ENCODE measurements at places on chromosomes 12 and 14.

DNA sequence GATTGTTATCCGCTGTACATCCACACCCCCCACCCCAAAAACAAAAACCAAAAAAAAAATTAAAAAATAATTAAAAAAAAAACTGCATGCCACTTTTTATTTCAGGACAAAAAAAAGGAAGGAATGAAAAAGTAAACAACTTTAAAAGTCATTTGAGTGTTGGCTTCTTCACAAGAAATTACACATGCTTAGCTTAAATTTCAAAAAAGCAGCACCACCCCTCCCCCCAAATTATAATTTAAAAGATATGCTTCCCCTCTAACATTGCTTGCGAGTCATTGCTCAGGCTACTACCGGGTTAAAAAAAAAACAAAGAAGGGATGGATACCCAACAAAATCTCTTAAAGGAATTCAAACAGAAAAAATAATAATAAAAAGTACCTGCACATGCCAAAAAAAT is 98.5 kb downstream of the BCL11B start:
- no peak for DNase-seq

- DNase-seq: no peak
Measured at GRCh38 chr12:54017027-54017788, 8.4 kb downstream of the HOXC8 start.

DNA sequence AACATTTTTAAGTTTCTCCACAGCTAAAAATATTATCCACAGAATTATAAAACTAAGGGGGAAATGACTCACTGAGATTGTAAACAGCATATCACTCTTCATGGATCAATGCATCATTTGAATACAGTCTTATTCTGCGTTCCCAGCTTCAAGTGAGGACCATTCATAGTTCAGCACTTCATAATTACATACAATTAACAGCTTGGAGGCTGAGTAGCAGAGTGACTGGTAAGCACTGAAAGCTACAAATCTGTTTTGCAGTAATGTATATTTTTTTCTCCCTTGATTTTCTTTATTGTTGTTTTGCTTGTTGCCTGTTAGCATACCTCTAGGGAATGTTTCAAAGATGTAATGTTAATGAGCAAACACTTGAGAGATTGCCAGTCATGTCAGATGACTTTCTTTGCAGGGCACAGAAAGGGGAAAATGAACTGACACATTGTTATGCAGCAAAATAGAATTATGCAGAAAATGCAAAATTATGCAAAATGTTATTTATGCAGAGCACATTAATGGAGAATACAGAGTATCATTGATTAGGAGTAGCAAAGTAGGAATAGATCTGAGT is 138.6 kb downstream of the RPS29 start:
- DNase-seq: no peak

- DNase-seq: no peak
Measured at GRCh38 chr14:30156571-30156970, 228.9 kb upstream of the PRKD1 start.

DNA sequence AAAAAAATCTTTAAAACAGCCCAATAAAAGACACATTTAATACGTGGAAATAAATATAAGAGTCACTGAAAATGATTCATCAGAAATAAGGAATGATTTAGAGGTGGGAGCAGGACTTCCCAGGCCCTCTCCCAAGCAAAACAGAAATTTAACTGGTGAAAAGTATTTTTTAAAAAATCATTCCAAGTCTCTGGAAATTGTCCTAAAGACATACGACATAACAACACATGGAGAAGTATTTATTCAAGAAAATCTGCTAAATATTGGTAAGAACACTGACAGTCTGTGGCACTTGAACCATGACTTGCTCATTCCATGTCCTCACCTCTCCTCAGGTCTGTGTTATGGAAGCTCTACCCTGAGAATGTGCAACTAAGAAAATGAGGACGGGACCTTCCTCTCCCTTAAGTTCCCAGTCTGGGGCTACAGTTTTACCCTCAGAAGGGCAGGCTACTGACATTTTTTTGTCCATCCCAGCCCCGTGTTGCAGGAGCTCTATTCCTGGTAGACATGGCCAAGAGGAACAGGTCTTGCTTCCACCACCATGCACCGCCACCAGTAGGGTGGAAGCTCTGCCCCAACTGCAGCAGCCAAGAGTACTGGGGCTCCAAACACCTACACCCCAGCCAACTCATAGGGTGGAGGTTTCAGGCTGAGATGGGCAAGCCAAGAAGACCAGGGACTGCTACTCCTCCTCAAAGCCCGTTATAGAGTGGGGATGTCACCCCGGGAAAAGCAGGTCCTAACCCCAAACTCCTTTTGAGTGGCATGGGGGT is 193.0 kb downstream of the CRADD start:
- DNase-seq: no peak

DNA sequence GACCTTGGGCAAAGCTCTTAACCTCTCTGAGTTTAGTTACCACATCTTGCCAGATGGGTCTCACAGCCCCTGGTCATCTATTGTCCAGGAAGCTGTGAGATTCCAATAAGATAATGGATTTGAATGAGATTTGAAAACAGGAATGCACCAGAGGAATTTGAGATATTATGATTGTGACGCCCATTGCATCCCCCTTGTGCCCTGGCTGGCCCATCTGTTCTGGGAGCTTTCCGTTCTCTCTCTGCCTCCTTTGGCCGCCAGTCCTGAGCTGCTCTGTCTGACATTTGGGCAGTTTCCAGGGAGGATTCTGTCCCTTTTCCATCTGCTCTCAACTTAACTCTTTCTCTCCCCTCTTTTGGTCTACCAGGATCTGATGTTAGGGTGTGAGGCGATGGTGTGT is 24.6 kb downstream of the SRRM4 start:
- no peak for DNase-seq

DNA sequence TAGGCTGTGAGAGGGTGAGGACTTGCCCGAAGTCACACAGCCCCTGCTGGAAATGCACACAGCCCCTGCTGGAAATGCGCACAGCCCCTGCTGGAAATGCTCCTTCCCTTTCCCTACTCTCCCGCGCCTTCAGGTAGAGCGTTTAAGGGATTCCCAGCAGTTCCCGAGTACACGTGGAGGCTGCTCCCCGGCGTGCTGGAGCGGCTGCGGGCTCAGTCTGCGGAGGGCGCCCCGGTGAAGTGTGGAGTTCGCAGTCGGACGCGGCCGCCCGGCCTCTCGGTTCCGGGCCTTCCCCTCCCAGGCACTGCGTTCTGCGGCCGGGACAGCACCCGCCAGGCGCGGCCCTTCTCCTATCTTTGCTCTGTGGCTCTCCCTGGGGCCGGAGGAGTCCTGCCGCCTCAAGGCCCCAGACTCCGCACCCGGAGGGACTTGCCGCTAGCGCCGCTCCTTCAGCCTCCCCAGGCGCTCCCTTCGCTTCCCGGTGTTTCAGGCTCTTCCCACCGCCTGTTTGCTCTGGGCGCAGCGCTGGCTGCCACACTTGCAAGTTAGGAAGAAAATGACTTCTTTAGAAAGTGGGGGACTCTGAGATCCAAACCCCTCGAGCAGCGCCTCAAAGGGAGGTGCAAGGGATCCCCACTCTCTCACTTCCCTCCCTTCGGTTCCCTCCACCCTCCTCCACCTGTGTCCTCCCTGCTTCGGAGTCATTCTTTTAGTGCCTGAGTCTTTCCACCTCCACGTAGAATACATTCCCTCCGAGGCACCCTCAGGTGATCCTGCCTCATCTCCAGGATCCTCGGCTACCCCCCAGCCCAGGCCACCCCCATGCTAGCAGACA is 8.3 kb upstream of the TBX5 start:
- no peak for DNase-seq

DNA sequence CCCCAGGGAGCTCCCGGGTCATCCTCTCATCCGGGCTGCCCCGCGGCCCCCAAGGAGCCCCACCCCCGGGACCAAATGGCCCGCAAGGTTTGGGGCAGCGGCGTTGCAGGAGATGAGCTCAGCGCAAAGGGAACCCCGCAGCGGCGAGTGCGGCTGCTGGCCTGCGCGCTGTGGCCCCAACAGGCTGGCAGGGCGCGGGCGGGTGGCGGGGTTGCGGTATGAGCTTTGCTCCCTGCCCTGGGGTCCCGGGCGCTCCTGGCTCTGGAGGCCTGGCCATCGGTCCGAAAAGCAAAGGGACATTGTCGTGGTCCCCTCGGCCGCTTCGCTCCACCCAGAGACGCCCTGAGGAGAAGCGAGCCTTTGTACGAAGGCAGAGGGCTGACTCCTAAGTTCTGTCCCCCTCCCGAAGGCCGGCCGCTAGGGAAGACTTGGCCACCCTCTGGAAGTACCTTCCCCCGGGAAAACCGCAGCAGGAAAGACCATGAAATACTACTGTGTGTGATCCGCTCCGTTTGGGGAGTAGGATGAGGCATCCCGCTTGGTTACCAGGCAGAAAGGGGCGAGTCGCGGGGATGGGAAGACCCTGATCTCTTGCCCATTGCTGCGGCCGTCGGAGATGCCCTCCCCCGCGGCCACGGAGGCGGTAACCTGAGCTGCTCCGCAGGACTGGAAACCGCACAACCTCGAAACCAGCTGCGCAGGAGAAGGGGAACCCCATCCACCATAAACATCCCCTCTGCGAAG is 620 bp upstream of the NID2 start:
- DNase-seq: peak; percentile 1

- DNase-seq: no peak
Measured at GRCh38 chr14:70018713-70019211, 139.5 kb downstream of the SMOC1 start.

- DNase-seq: no peak
Measured at GRCh38 chr12:105322070-105322469, 8.4 kb upstream of the C12orf75 start.

GRCh38 chr14:42470427-42470719 is 863.7 kb downstream of the LRFN5 start:
- DNase-seq: no peak

GRCh38 chr14:20679907-20680306 is 4.5 kb upstream of the RNASE4 start:
- DNase-seq: peak; percentile 14

DNA sequence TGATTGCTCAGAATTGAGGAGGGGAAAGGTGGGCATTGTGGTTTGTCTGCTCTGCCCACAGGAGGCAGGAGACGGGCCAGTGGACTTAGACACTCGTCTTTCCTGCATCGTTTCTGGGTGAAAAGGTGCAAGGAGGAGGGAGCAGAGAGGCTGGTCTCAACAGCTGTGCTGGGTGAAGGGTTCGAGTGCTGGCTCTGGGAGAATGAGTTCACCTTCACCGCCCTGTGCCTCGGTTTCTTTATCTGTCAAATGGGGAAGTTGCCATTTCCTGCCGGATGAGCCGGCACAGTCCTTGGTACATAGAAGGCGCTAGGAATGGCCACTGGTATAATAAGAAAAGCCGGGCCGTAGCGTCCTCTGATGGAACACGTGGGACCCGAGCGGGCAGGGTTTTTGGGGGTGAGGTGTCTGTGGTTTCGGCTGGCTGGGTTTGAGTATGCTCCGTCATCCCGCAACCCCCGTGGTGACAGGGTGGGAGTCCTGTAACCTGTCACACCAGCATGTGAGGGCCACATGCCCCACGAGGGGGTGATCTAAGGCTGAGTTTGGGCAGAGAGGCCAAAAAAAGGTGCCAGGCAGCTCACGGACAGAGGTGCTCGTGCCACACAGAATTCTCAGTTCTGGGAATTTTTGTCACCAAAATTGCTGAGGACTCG is 7.3 kb downstream of the BCL7A start:
- no peak for DNase-seq

GRCh38 chr12:88247241-88247643 is 105.1 kb downstream of the TMTC3 start:
- DNase-seq: no peak

DNA sequence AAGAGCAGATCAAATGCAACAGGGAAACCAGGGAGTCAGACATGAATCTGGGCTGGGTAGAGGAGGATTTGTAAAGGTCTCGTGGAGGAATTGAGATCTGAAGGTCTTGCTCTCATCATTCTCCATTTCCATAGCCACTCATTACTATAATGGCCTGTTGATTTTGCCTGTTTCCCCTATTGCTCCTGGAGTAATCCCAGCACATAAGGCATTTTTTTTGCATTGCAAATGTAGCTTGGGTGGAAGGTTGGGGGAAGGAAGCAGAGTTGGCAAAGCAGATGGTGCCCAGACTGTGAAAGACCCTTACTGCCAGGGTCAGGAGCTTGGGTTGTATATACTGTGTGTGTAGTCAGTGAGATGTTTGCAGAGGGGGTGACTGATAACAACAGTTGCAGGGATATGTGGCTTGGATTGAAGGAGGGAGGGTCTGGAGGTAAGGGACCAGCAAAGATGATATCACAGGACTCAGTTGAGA is 116.0 kb downstream of the TTC6 start:
- no peak for DNase-seq

- no peak for DNase-seq
Measured at GRCh38 chr12:123047289-123047688, 66.8 kb downstream of the ARL6IP4 start.

GRCh38 chr14:50544911-50545310 is 12.5 kb upstream of the MAP4K5 start:
- no peak for DNase-seq

DNA sequence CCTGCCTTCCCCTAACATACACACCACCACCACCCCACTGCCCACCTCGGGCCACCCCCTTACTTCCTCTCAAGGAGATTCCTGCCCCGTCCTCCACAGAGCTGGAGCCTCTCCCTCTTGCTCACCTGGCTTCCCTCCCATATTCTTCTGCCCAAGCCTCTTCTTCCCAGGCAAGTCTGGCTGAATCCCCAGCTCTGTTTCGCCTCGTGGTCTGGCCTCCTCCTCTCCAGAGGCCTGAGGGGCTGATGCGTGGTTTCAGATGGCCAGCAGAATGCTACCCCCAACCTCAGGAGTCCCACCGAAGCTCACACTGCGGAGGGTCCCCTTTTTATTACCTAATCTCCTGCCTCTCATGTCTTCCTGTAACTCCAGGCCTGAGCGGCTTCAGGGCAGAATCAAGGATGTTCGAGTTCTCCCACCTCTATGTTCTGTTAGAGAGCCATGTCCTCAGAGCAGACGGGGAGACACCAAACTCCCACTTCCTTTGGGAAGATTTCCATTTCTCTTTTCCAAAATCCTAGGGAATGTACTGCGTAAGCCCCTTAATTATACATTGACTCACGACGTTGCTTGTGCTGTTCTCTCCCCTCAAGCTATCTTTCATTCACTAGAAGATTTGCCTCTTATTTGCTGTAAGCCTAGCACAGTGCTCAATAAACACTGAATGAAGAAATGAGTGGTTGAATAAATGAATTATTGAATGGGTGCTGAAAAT is 33.9 kb upstream of the LTBP2 start:
- no peak for DNase-seq

GRCh38 chr12:44357494-44357893 is 518.6 kb downstream of the NELL2 start:
- no peak for DNase-seq

- no peak for DNase-seq
Measured at GRCh38 chr12:41468756-41469155, 280.6 kb downstream of the PDZRN4 start.

GRCh38 chr12:47954467-47955045 is 8.8 kb upstream of the TMEM106C start:
- DNase-seq: no peak

DNA sequence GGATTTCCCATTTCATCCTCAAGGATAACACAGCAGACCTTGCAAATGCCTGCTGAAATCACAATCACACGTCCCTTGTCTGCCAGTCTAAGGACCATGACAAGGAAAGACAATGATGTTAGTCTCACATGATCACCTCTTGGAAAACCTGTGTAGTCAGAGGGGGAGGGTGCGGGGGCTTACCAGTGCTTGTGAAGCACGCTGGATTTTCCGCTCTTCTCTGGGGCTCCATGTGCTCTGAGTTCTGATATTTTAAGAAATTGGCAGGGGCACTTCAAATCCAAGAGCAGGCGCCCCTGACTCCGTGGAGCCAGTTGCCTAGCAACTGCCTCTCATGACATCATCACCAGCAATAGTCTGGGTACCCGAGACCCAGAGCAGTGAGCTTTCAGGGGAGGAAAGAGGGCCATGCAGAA is 200.9 kb upstream of the C14orf180 start:
- DNase-seq: no peak

GRCh38 chr12:70683976-70684375 is 46.7 kb upstream of the PTPRB start:
- no peak for DNase-seq
